ENCODE measurements at places on chromosomes 5 and 9.

DNA sequence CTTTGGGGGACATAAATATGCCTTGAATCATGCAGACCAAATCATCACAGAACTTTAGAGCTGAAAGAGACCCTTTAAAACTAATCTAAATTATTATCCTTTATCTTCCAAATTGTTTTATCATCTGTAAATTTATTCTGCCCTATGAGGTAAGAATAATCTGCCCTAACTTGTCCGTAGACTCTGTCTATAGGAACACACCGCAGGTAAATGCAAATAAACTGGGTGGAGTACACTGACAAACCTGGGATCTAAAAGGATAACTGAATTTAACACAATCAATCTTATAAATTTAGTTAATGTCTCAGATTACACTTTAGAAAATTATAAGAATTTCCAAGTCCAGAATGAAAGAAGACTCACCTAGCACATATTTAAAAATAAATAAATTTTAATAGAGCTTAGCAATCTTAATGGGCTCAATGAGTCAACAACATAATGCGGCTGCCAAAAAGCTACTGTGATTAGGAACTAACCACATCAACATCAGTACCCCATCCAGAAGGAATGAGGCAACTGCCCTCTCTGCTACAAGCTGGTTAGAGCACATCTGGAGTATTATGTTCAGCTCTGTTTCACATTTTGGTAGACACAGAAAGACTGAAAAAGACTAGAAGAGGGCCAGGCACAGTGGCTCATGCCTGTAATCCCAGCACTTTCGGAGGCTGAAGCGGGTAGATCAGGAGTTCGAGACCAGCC is 5.6 kb downstream of the MEGF9 start:
- DNase-seq: no peak

DNA sequence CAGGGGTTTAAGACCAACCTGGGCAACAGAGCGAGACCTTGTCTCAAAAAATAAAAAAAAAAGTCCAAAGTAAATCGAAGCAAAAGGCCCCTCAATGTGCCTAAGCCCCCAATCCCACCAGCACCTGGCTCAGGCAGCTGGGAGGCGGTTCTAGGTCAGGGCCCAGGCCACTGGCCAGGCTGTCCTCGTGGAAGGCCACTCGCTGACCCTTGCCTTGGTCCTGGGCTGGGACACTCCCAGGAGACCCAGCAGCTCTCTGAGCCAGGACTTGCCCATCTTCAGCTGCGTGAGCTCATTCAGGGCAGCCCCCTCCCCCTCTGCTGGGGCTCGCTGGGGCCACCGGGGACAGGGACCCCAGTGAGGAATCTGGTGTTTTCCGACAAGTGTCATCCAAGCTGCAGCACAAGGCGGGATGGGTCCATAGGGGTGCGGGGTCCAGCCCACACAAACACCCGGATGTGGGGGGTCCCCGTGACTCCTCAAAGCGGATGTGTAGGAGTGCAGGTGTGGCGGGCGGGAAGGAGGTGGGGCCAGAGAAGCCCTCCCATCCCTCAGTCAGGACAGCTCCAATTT is 4.0 kb downstream of the AGPAT2 start:
- no peak for DNase-seq

DNA sequence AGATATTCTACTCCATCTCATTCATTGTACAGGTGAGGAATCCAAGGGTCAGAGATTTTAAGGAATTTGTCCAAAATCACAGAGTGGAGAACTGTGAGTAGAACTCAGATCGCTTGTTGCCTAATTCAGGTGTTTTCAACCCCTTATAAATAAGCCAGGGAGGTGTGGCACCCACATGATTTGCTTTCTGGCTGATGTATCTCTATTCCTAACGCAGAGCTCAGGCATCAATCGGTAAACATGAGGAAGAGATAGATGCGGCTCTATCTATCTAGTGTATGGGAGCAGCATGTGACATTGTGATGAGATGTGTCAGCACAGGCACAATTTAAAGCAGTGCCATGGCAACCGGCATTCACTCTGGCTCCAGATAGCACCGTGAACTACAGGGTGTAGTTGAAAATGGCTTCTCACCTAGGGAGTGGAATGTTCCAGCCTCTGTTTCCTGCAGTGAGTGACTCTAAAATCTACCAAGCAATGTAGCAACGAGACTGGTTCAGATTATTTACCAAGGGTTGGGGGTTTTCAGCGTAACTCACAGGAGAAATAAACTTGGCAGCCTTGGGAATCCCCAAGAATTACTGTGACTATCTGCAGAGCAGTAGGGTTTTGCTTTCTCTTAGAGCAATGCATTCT is 53.4 kb upstream of the SUB1 start:
- DNase-seq: peak; percentile 17

GRCh38 chr5:134582941-134583340 is 49.7 kb downstream of the SAR1B start:
- DNase-seq: no peak

- DNase-seq: no peak
These were observed 30.4 kb downstream of the DPYSL3 start for GRCh38 chr5:147479444-147479843.

- no peak for DNase-seq
These were observed 585.2 kb downstream of the ACTL7B start for GRCh38 chr9:108270561-108270960.

- DNase-seq: no peak
These were observed 111.2 kb downstream of the LRRC70 start for GRCh38 chr5:62689599-62690368.

DNA sequence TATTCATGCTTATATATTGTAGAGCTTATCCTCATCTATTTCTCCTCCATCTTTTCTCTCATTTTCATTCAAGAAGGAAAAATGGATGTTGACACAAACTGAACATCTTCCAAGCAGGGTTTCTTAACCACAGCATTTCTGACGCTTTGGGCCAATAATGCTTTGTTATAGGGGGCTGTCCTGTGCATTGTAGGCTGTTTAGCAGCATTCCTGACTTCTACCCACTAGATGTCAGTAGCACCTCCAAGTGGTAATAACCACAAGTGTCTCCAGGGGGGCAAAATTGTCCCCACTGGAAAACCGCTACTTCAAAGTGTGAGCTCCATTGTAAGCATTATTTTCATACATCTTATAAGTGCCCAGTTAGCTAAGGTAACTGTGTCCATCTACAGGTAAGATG is 2.6 kb upstream of the TXNDC8 start:
- no peak for DNase-seq

DNA sequence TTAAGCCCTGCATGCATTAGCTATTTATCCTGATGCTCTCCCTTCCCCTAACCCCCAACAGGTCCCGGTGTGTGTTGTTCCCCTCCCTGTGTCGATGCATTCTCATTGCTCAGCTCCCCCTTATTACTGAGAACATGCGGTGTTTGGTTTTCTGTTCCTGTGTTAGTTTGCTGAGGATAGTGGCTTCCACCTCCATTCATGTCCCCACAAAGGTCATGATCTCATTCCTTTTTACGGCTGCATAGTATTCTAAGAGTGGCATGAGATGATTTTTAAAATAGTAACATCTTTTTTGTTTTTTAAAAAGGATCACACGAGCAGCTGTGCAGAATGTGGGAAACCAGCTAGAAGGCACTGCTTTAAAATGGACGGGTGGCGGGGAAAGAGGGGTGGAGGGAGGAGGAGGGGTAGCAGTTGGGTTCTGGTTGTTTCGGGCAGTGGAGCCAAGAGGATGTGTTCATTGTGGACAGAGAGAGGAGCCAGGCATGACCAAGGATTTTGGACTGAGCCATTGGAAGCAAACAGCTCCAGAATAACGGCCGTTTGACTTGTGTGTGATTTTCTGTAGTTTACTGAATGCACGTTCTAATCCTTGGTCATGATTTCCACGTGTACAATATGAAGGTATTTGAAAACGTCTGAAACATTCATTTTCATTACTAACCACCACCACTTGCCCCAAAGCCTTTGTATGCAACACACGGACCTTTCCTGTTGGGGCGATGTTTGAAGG is 1.7 kb upstream of the TENT4A start:
- no peak for DNase-seq

DNA sequence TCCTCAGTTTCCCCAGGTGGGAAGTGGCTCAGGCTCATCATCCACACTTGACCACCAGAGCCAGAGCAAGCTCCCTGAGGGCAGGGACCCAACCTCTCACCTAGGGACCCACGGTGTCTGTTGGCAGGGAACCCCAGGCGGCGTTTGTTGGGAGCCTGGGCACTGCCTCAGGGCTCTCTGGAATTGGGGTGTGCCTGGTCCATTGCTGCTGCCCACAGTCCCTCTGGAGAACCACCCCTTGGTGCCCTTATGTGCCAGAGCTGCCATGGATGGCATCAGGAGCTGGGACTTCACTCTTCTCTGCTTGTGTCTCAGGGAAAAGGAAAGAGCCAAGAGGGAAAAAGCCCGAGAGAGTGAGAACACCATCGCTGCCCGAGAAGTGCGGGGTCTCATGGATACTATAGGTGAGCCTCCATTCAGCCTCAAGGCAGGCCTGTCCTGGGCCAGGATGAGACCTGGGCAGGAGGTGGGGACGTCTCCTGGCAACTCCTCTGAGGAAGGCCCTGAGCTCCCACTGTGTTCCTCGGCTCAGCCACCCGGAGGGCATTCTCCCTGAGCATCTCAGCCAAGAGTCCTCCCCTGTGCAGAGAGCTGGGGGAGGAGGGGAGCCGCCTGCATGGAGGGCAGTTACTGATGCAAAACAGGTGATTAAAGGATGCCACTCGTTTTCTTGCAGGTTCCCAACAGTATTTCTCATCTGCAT is 4.5 kb downstream of the CCDC180 start:
- no peak for DNase-seq

- peak; percentile 32 for DNase-seq
These were observed 27.6 kb upstream of the ABLIM3 start for GRCh38 chr5:149113669-149114068.

GRCh38 chr5:69271376-69271775 is 36.7 kb downstream of the CDK7 start:
- no peak for DNase-seq

DNA sequence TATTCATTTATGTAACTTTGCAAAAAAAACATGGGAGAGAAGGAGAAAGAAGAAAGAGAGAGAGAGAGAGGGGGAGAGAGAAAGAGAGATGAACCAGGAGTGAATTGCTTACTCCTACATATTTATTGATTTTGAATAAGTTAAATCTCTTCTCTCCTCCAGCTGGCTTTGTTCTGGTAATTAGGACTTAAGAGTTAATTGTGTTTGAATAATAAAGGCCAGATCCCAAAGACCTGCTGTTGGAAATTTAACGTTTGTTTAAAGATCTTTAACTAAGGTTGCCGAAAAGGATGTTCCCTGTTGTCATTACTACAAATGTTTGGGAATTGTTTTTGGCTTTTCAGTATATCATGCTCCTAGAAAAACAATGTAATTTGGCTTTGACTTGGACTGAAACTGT is 473.0 kb downstream of the TUSC1 start:
- no peak for DNase-seq

- no peak for DNase-seq
These were observed 484.0 kb downstream of the GADD45G start for GRCh38 chr9:90088856-90089255.

Measured in BJ (cell line).